ENCODE measurements at places on chromosomes 1 and 21.
A peak's percentile ranks its signal among the peaks of the same experiment; 100 is the strongest.

GRCh38 chr1:229281339-229281926 is 10.5 kb downstream of the RAB4A start:
- no peak for DNase-seq

- no peak for DNase-seq
Measured at GRCh38 chr1:54371942-54372275, 34.3 kb downstream of the SSBP3 start.

- no peak for DNase-seq
Measured at GRCh38 chr1:117836069-117836468, 93.4 kb downstream of the GDAP2 start.

DNA sequence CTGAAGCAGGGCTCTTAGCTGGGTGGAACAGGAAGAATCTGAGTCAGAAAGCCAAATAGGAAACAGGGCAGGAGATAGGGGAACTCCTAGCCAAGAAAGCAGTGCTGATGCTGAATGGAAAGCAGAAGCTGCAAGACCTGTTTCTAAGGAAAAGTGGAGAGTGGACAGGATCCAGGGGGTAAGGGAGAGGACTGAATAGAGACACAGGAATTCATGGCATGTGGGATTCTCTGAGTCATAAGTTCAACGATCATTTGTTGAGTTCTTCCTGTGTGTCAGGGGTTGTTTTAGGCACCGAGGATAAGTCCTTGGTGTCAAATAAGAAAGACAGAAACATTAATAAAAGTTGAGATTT is 153.8 kb upstream of the FGGY start:
- DNase-seq = no peak

DNA sequence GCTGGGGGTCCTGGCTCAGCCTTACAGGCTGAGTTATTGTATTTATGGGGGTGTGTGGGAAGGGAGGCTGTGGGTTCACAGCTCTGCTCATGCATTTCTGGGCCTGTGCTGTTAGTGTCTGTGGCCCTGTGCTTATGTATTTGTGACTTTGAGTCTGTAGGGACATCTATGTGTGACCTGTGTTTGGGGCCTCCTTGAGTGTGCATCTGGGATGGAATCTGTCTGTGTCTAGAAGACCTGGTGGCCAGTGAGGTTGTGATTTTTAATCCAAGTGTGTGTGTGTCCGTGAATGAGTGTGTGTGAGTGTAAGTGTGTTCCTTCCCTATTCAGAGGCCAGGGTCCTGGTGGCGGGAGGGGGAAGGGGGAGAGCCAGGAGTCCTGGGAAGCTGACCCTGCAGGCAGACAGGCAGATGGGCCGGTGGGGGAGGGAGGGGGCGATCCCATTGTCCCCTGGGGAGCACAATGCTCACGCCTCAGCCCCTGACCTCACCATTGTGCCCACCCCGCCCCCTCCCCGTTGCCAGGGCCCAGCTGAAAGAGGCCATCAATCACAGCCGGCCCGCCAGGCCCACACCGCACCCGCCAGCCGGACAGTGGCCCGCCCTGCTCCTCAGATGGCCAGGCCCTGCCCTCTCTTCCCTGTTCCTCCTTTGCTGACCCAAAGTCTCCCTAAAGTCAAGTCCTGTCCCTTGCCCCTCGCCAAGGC is 19.6 kb downstream of the SLC27A3 start:
- DNase-seq = no peak

GRCh38 chr1:30790850-30791778 is 33.5 kb upstream of the LAPTM5 start:
- DNase-seq = no peak

GRCh38 chr1:58749646-58750045 is 34.2 kb downstream of the JUN start:
- DNase-seq = no peak

DNA sequence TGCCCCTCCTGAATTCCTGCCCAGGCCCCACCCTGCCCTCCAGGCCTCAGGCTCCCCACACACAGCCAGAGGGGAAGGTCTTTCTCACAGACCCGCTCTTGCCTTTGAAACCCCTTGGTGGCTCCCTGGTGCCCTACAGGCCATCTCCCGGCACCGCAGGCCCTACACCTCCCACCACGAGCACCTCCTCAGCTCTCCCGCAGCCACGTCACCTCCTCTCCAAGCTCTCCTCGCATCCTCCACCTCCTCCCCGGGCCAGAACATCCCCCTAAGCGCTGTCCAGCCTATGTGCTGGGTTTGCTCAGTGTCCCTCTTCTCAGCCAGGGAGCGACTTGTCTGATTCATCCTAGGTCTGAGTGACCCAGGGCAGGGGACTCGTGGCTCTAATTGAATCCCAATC is 66.4 kb downstream of the DMRTB1 start:
- DNase-seq = no peak

GRCh38 chr1:203465948-203466347 is 9.7 kb upstream of the PRELP start:
- no peak for DNase-seq

DNA sequence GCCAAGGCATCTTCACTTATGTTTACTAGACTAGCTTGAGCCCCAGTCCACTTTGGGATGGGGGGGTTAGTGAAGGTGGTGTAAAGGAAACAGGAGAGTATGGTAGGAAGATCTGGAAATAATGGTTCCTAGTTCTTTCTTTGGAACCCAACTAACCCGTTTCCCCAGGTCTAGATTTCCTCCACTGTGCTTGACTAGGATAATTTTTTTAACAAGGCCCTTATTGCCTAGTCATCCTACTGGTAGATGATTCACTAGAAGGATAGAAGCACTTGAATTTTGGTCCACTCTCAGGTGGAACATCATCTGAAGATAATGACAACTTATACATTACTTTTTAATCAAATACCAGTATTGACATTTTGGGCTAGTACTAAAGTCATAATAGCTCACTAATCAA is 45.9 kb upstream of the MYOCOS start:
- DNase-seq = no peak

DNA sequence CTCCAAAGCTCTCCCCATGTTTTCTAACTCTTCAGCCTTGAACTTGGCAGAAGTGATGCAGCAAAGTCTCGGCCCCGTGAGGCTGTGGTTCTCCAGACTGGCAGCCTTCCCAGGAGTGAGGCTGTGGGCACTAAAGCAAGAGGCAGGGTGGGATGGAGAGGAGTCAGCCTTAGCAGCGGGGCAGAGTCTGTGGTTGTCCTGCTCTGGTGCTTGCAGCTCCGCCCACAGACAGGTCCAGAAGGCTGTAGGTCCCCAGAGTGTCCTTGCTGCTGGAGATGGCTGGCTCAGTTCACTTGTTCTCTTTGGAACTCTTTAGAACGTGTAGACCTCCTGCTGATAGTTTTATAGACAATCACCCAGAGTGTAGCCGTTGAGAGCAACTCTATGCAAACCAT is 142.6 kb downstream of the AJAP1 start:
- no peak for DNase-seq

- no peak for DNase-seq
Measured at GRCh38 chr21:44317871-44318270, 18.0 kb downstream of the PFKL start.

DNA sequence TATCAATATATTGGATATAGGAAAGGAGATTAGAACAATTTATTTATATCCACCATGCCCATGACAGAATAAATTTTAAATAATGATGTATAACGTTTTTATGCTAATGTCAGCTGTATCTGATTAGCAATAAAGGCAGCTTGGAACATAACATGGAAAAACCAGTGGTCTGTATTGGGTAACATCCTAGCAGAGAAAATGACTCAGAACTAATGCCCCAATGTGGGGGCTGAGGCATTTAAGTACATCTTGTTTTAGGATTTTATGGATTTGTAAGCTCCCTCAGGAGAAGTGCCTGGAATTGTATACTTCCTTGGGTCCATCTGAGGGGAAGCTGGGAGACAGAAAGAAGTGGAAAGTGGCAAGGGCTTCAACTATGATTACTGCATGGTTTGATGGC is 82.3 kb downstream of the HMCN1 start:
- no peak for DNase-seq

GRCh38 chr1:175303201-175303707 is 110.7 kb upstream of the KIAA0040 start:
- no peak for DNase-seq

GRCh38 chr21:43572446-43572845 is 86.8 kb downstream of the HSF2BP start:
- DNase-seq = no peak

- no peak for DNase-seq
Measured at GRCh38 chr1:193270996-193271395, 84.6 kb upstream of the B3GALT2 start.

DNA sequence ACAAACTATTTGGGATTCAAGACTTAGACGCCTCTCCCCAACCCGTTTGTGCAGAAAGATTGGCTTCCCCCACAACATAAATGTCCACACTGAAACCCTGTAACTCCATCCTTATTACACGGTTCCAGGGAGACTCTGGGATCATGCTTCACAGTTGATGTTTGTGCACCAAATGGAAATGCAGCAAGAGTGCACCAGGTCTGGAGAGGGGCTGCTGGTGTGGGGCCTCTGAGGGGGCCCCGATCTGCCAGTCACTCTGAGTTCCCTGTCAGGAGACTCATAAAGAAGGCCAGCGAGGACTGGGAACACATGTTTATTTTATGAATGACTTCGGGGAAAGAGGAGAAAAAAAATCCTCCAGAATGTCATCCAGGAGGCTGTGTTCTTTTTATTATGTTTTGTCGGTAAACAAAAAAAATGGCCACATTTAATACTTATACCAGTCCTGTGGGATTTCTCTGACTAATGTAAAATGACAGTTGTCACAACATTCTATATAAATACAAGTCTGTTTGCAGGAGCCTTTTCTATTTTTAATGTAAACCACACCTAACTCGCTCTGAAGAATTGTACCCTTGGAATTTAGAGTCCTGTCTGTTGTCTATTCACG is 439.1 kb upstream of the VAMP3 start:
- DNase-seq = no peak

- no peak for DNase-seq
Measured at GRCh38 chr1:217091561-217091960, 368.3 kb upstream of the ESRRG start.

DNA sequence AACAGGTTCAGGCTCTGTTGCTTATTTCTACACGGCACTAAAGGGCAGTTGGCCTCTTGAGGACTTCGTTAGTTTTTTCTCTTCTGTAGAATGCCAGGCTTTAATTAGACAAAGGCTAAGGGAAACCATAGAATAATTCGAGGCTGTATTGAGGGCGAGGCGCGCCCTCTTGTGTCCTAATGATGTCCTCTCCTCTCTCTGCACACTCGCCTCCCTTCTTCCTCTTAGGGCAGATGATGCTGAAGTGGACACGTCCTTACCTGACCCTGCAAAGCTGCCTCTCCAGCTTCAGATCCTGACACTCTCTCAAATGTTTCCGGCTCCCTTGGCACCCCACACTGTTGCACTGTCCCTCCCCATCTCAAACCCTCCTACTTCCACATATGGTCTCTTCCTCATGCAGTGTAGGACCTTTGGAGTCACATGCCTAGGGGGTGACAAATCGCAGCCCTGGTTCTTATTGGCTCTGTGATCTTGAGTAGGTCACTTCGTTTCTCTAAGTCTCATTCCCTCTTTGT is 1.9 kb upstream of the ZSCAN20 start:
- peak; percentile 75 for DNase-seq

DNA sequence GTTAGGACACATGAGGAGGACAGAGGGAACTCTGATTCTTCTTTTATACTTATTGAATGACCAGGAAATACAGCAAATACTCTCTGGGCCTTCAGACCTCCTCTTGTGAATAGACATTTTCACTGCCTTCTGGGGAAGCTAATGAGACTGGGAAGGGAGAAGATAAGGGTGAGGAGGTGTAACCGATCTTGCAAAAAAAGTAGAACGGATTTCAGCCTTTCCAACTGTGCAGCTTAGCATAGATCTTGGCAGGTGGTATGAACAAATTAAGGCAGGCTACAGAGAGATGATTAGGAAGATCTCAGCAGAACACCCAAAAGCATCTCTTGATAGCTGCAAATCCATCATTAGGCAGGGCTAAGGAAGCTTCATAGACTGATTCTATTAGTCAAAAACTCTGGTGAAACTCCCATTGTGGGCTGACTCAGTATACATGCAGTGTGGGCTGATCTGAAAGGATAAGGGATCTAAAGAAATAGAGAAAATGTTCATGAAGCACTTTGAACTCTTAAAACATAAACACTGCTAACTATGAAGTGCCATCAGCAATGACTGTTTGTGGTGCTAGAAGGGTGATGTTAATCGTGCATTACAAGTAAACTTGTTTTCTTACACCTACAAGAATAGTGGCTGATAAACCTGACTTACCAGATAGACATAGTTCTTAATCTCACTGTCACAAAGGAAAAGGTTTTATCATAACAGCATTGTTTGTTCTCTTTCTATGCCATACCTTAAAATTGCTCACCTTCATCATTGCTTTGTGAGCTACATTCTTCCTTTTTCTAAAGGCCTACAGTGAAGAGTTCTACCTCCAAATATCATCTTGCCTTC is 85.5 kb upstream of the PALMD start:
- no peak for DNase-seq

DNA sequence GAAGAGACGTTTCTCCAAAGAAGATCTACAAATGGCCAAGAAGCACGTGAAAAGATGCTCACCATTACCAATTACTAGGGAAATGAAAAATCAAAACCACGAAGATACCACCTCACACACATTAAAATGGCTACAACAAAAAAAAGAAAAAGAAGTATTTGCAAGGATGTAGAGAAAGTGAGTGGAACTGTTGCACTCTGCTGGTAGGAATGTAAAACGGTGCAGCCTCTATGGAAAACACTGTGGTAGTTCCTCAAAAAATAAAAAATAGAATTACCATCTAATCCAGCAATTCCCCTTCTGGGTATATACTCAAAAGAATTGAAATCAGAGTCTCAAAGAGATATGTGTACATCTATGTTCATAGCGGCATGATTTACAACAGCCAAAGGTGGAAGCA is 115.4 kb upstream of the EDN2 start:
- no peak for DNase-seq

DNA sequence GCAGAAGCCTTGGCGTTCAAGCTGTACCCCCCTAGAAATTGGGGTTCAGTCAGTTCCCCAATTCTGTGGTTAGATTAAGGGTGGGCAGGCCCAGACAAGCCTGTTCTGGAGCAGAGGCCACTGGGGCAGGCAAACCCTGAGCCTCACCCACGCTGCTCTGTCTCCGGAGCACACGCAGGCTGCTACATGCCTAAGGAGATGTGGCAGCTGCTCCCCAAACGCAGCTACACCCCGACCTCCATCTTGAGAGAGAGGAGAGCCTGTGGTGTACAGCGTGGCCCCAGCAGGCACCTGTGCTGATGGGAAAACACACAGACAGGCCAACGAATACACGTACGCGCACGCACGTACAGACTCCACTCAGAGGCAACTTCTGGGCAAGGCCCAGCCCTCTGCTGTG is 33.9 kb upstream of the GRHL3 start:
- DNase-seq = no peak

DNA sequence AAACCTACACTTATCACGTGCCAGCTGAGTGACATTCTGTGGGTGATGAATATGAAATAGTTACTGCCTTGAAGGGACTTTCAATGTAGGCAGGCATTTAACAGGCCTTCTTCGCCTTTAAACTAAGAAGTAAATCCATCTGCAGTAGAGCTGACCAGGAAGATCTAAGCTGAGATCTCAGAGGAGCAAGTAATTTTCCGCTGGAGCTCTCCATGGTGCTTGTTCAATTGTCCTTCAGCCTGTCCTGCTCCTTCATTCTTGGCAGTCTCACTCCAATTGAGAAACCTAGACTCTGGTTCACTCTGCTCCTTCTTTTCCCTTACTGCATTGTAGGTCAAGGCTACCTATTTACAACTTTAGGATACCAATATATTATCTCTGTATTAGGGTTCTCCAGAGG is 183.5 kb downstream of the HMCN1 start:
- DNase-seq = no peak

GRCh38 chr1:234277161-234277868 is 95.9 kb upstream of the COA6 start:
- DNase-seq = no peak
